Left cardiac atrium (tissue), 4 donors: ENCODE measurements at places on chromosomes 2 and 18. TPM values are rescaled to one million over a fixed set of nuclear protein-coding genes. Genes with fewer than 3 reads are reported as not detected.

ABCA12 gene
- not detected for total RNA-seq

C1GALT1C1L gene
- 2.8 TPM for total RNA-seq

DNA sequence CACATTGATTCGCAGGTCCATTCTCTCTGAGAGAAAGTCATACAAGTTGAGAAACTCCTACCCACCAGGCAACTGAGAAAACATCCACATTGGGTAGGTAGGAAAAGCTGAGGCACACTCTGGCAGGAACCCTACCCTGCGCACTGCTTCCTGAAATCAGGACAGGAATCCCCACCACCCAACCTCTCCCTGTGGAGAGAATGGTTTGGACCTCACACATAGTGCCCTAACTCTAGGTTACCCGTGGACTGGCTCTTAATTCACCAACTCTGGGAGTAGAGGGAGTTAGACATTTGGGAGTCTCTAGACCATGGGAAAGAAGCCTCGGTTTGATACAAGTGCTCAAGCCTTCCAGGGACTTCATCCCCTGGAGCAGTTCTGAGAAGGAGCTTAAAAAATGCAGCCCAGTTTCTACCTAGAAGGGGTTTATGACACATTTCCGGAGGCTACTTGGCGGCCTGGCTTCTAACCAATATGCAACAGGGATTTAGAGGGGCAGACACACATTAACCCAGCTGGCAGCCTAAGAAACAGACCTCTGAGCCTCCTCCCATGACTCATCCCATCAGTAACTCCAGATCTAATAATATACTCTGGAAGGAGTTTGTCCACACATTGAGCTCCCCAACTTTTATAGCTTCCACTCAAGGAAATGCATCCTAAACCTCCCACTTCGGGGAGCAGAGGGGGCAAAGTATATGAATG lies 136.7 kb downstream of the EML6 start:
- DNase-seq = no peak

- no peak for DNase-seq
Measured at GRCh38 chr2:198659096-198659870, 798.5 kb downstream of the SATB2 start.

VAMP5 gene
- total RNA-seq = 91.4 TPM

GRCh38 chr2:135265960-135266490 lies 213.9 kb downstream of the RAB3GAP1 start:
- no peak for DNase-seq

BARD1 gene
- 15.3 TPM for total RNA-seq

DNA sequence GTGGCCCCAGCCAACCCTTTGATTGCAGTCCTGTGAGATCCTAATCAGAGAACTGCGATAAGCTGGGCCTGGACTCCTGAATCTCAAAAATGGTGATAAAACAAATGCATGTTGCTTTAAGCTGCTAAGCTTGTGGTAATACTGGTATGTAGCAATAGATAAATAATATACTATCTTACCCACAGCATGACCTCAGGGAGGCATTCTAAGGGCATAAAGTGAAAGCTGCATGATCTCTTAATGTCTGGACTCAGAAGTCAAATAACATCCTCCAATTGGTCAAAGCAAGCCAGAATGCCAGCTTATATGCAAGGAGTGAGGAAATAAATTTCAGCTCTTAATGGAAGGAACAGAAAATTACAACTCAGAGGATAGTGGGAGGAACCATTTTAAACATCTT lies 246.1 kb downstream of the FSIP2 start:
- DNase-seq = no peak

- DNase-seq = no peak
Measured at GRCh38 chr2:9219027-9219445, 12.4 kb downstream of the ASAP2 start.

- no peak for DNase-seq
Measured at GRCh38 chr2:32743480-32744236, 115.8 kb downstream of the TTC27 start.

DNA sequence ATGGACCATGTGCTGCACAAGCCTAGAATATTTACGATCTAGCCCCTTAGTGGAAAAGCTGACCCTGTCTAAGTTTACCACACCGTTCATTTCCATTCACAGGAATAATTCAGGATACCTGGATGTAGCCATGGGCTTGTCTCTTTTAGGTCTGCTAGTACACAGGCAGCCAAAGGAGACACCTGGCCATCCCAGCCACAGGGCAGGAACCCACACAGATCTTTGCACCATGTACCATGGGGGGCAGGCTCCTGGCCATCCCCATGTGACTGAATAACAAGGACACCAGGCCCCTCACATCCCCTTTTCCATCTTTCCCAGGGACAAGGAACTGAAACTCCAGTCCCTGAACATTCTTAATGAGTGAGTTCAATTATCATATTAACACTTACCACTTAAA lies 467.3 kb upstream of the MYT1L start:
- DNase-seq = no peak

DNA sequence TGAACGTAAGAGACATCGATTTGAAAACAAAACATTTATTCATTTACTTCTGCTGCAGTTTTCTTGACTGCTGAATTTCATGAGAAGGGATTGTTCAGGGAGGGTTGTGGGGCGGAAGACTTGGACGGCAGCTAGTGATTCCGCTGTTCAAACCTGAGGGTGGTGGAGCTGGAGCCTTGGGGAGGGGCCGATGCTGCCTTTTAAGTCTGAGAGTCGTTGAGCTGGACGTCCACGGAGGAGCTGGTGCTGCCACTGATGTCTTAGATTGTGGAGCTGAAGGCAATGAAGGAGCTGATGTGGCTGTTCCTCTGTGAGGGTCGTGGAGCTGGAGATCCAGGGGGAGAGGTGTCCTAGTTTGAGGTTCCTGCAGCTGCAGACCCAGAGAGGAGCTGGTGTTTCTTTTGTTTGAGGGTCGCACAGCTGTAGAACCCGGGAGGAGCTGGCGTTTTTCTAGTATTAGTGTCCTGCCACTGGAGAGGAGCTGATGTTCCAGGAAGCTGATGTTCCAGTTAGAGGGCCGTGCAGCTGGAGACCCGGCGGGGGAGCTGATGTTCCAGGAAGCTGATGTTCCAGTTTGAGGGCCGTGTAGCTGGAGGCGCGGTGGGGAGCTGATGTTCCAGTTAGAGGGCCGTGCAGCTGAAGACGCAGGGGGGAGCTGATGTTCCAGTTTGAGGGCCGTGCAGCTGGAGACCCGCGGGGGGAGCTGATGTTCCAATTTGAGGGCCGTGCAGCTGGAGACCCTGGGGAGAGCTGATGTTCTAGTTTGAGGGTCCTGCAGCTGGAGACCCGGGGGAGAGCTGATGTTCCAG lies 150.9 kb downstream of the RTP5 start:
- DNase-seq = peak; percentile 42

ASPRV1 gene
- 1.3 TPM for total RNA-seq

DNA sequence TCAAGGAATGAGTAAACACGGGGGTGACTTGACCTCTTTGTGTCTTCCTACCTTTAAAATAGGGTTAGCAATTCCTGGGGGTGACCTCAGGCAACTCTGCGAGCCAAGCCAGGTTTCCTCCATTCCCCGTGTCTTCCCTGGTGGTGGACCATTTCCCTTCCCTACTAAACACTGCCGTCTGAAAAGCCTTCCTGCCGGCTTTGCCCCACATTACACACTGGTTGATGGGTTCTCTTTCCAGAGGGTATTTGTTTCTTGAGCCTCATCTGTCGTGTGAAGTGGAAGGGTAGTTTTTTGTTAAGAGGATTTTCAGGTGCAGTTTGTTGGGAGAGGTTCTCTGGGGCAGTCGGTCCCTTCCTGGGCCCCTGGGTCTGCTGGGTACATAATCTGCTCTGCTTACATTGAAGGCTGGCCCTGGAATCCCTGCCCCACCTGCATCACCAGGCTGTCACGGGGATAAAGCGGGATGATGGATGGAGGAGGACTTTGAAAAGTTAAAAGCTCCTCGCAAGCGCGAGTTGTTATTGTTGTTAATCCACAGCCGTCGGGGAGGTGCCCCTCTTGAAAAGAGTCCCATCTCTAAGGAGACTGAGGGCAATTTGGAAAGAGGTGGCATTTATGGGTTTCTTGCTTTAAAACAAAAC lies 175.4 kb upstream of the SPRED2 start:
- no peak for DNase-seq

CCDC178 gene
- total RNA-seq = 1.4 TPM

SLC8A1 gene
- total RNA-seq = 696 TPM

NEB gene
- 30.5 TPM for total RNA-seq

DNA sequence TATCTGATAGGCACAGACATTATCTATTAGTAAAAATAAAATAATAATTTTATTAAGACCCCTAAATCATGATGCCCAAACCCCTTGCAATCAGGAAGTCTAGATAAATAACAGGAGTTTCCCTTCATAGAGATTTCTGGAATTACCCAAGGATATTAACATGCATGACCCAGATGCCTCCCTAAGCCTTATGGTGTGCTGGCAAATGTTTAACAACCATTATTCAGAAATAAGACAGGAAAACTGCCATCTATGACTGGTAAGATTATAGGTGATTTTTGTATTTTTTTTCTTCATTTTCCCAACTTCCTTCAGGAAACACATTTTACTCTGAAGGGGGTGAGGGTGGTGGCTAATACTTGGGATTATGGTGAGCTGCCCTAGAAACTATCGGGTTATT lies 2.7 kb upstream of the PPP1CB start:
- DNase-seq = no peak
